Right cardiac atrium (tissue), 5 donors: ENCODE measurements at places on chromosomes 7 and 10.
A peak's percentile ranks its signal among the peaks of the same experiment; 100 is the strongest.

- DNase-seq = no peak
These were observed 536.6 kb upstream of the GALNT17 start for GRCh38 chr7:70595370-70595754.

DNA sequence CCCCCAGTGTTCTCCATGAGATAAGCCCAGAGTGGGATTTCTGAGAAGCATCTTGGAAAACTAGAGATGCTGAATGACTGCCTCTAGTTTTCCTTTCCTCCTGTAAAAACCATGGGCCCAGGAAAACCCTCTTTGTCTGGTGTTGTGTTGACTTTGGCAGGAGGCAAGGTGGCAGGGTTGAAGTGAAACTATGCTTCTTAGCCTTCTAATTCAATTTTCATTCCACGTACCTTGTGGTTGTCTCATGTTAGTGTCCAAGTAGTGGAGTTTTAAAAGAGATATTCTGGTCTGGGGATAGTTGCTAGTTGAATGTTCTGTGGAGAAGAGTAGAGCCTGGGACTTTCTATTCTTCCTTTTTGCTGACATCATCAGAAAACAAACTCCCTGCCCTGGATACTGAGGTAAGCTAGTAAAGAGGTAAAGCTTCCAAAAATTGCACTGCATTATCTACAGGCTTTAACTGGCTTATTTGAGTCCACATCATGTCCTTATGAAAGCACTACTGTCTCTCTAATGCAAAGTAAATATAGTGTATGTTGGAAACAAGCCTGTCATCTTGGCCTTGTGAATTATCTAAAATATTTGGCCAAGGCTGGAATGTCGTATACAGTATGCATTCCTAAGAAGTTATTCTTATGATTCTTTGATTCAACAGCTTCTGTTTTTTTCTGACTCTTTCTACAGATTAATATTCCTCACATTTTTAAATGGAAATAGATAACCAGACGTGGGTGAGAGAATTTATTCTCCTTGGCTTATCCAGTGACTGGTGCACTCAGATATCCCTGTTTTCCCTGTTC is at the start of gene OR2F2:
OR2F2 (plus strand) TSS at position 708 of the 800 bp plus-strand sequence; CDS start at position 708, 0 bp downstream.
- no peak for DNase-seq

GRCh38 chr7:157684157-157684908 is 347.5 kb downstream of the DNAJB6 start:
- no peak for DNase-seq

DNA sequence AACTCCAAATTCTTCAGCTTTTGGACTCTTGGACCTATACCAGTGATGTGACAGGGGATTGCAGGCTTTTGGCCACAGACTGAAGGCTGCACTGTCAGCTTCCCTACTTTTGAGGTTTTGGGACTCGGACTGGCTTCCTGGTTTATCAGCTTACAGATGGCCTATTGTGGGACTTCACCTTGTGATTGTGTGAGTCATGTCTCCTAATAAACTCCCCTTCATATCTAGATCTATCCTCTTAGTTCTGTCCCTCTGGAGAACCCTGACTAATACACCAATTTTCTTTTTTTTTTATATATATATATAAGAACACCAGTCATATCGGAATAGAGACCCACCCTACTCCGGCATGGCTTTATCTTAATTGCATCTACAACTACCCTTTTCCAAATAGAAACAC is 166.8 kb downstream of the ETV1 start:
- DNase-seq = no peak

- DNase-seq = no peak
These were observed 98.6 kb downstream of the CCDC3 start for GRCh38 chr10:12902851-12903358.

DNA sequence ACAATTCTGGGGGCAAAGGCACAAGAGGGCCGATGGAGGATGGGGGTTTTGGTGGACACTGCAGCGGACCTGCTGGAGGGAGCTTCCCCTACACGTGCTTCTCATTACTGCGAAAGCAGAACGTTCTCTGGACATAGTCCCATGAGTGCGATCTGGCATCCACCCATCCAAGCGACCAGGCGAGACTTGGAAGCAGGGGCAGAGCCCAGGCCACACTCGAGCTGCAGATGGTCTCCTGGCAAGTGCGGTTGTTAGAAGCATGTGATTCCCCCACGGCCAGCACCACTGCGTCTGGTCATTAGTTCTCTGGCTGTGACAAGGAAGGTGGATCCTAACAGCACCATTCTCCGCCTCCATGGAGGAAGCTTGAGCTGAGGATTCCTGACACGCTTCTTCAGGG is 118.4 kb upstream of the TCERG1L start:
- peak; percentile 16 for DNase-seq

DNA sequence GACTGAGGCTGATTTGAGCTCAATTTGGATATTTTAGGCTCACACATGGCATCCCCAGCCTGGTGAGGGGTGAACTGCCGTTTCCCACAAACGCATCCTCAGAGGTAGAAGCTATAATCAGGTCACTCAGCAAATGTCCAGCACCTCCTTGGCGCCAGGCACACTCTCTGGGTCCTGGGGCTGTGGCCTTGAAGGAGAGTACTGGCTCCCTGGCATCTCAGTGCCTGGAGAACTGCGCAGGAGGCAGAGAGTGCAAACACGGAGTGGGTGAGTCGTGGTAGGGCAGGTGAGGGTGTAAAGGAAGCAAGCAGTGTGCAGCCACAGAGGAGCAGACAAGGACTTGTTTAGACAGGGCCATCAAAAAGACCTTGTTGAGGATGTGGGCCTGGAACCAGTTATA is 224.0 kb upstream of the ZNF32 start:
- DNase-seq = no peak

DNA sequence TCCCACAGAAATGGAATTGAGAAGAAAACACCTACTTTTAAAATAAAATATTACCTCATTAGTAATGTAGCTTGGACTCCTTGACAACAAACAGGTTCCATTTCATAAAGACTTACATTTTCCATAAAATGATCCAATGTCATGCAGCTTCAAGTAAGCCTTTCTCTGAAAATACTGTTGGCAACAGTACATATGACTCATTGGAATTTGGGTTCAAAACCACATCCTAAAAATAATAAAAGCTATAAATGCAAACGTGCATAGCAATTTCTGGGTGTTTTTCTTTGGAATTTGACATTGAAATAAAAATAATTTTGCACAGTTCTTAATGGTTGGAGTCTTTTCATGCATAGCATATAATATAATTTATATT is 47.9 kb downstream of the FHIP2A start:
- no peak for DNase-seq

DNA sequence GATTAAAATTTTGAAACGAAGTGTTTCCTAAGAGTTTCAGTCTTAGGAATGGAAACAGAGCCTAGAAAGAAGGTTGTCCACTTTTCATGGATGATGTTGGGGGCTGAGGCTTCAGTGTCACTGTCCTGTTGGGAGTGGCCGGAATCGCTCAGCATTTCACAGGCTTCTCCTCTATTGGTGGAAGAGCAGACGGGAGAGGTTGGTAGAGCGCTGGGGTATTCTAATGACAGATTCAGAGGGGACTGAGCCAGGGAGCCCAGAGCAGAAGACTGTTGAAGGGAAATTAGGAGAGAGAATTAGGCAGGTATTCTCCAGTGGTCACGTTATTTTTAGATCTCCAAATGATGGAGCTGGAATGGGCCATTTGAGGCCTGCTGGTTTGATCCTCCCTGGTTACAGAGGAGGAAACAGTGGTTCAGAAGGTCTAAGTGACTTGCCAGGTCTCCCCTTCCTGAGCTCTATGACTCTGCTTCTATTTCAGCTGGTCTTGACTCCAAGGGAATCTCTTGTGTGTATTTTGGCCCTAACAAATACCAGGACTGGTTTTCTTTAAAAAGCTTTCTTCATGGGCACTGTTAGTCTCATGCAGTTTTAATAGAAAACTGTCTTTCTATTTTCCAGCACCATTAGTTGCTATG is 35.7 kb upstream of the EEPD1 start:
- DNase-seq = no peak

- no peak for DNase-seq
These were observed 79.7 kb upstream of the FERD3L start for GRCh38 chr7:19224951-19225350.

DNA sequence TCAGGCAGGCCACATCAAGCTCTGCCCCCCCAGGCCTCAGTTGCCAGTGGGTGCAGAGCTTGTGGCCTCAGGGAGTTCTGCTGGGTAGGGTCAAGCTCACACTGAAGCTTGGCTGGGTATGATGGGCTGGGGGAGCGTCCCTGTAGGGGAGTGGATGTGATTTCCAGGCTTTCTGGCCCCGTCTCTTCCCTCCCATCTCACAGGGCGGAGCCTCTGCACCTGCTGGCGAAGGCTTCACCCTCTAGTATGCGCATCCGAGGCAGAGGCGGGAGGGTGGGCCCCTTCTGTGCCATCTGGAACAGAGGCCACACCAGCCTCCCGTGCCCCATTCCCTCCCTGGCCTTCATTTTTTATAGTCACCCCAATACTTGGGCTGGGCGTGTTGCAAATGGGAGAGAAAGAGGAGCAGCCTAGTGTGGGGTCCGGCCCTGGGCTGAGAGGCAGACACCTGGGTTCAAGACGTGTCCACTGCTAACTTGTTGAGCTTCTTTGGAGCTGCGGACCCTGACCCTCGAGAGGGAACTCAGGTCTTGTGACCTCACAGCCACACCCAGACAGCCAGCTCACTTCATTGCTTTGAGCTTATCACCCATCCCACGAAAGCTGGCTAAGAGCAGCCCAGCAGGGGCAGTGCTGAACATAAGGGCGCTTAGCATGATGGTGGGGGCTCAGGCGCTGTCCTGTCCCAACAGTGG is 2.3 kb downstream of the AQP1 start:
- DNase-seq = no peak
